ENCODE measurements at places on chromosomes 7 and 10.

- no peak for DNase-seq
Measured at GRCh38 chr7:87231258-87231657, 11.7 kb upstream of the TMEM243 start.

- no peak for DNase-seq
Measured at GRCh38 chr10:83934062-83934461, 205.2 kb upstream of the GHITM start.

DNA sequence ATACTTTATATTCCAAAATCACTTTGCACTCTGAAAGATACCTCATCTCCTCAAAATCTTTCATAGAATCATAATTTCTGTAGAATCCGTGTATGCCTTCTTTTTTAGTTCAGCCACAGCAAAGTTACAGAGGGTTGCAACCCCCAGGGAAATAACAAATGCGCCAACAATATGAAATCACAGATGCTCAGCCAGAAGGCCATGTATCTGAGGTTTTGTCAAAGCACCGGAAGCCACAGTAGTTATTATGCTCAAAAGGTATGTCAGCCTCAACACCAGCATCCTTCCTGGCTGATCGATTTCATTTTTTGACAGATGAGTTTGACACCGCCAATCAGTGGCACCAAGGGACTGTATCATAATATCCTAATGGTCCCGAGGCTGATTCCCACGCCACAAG lies 204.1 kb downstream of the KCNMA1 start:
- no peak for DNase-seq

DNA sequence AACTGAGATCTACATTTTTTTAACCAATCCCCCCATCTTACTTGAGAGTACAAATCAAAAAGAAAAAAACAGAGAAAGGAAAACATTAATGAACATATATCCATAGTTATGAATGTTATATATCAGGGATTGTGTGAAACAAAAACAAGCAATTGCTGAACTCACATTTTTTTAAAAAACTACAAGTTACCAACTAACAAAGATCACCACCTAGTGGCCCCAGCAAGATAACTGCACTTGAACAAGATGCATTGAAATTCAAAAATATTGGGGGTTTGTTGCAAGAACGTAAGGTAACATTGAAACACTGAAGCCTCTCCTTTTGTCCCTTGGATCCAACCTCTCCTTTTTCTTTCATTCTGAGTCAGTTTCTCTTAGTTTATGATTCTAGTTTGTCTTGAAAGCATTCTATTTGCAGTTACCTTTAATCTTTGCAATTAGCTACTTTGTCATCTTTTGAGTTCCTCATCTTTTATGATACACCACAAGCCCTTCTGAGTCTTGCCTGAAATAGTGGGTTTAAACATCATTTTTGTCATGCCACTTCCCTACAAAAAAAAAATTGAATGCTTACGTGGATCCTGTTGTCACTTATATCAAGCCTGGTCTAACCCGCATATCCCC lies 87.3 kb upstream of the TES start:
- DNase-seq: peak; percentile 38

DNA sequence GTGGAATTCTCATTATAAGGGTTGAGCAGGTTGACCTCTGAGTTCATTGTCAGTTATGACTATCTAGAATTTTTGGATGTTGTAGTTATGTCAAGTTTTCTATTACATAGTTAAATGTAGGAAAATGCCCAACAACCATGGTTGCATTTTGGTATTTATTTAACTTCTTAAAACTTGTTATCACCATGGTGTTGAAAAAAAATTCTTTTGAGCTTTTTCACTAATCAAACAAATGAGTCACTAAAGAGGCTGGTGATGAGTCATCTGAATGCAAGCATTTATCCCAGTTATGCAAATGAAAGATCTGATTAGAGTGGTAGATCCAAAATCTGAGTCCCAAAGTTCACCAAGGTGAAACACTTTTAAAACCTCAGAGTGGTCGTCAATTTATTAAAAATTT lies 624.7 kb upstream of the IGFBP3 start:
- peak; percentile 21 for DNase-seq

GRCh38 chr7:38893061-38893460 lies 15.9 kb downstream of the VPS41 start:
- DNase-seq: no peak

DNA sequence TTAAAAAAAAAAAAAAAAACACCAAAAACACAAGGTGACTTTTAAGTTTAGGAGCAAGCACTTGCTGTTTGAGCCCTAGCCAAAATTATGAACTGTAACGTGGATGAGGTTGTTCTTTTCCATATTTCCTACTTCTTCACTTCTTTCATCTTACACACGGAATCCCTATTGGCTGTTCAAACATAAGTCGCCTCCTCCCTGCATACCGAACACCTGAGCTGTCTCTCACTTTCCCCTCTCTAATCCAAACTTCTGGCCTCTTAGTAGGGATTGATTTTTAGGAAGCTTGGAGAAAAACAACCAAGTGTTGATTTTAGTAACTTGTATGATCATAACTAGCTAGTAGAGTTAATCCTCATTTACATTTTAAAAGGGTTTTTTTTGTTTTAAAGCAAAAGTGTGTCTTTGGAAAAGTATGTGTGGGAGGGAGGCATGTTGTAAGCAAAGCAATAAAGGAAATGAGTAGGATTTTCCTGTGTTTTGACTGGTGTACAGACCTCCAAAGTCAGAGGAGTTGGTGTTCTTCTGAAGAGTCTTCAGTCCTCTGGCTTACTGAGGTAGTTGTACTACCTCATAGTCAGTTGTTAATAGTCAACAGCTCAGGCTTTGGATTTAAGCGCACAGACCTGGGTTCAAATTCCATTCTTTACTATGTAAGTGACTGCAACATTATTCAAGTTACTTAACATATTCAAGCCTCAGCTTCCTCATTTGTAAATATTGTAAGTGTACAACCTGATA lies 39.3 kb downstream of the RABGEF1 start:
- no peak for DNase-seq

DNA sequence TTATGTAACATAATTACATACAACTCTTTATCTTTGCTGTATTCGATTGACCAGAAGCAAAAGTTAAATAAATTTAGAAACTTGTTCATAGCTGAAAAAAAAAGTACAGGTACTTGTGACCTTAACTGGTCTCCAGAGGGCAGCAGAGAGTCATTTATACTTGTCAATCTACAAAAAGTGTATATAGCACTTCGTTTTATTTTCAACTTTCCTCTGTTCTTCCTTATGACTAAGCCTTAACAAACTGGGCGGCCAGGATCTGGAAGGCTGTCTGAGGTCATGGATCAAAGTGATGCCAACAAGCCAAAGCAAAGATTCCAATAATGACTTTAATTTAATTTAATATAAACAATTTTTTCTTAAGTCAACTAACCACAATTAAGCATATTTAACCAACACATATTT lies 29.8 kb downstream of the C10orf67 start:
- peak; percentile 71 for DNase-seq

DNA sequence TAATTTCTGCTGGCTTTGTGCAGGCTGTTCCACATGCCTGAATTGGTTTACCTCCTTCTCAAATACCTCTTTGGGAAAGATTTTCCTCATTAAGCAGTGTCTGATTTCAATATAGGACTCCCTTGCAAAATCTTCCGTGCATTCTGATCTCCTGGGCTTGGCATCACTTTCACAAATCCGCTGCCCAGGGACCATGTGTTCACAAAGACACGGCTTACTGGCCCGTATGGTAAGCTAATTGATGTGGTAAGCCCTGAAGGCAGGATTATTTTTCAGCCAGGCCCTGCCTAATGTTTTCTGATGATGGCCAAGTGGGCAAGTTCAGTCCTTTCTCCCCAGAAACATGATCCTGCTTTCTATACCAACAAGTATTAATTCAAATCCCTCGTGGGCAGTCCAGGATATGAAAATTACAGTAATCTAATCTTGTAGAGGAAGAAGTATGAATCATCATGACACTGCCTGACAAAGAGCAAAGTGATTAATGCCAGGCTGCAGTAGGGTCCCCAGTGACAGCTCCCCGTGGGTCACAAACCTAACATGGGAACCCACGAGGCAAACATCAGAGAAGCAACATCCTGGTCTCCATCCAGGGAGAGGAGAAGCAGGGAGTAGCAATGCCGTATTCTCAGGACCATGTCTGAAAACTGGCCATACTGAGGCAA lies 11.6 kb upstream of the SVIL start:
- DNase-seq: no peak

DNA sequence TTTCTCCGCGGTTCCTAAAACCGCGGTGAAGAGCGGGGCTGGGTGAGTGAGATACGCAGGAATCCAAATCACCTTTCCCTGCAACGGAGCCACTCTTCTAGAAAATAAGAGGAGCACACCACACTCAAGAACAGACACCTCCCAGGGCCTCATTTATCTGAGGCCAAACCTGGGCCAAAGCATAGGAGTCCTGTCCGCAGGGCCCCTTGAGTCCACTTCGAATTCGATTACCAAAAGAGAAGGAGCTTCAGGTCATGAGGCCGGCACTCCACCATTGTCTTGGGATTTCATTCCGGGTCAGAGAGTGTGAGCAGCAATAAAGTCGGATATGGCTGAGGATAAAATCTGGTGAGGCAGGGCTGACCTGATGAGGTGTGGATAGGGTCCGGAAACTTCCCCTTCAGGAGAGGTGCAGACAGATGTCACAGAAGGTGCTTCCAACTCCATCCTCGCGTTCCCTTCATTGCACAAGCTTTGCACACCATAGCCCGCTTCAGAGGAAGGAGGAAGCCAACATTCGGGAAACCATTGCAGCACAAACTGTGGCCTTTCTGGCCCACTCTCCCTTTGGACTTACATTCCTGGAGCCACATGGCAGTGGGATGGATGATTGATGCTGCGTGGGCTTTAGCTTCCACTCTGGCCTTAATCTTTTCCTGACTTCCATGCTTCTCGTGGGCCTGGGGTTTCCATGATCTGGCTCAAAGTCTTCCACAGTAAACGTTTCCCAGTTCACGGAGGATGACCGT lies 27.2 kb upstream of the ZNF273 start:
- DNase-seq: no peak

GRCh38 chr10:119441151-119441821 lies 101.2 kb downstream of the RGS10 start:
- peak; percentile 43 for DNase-seq

DNA sequence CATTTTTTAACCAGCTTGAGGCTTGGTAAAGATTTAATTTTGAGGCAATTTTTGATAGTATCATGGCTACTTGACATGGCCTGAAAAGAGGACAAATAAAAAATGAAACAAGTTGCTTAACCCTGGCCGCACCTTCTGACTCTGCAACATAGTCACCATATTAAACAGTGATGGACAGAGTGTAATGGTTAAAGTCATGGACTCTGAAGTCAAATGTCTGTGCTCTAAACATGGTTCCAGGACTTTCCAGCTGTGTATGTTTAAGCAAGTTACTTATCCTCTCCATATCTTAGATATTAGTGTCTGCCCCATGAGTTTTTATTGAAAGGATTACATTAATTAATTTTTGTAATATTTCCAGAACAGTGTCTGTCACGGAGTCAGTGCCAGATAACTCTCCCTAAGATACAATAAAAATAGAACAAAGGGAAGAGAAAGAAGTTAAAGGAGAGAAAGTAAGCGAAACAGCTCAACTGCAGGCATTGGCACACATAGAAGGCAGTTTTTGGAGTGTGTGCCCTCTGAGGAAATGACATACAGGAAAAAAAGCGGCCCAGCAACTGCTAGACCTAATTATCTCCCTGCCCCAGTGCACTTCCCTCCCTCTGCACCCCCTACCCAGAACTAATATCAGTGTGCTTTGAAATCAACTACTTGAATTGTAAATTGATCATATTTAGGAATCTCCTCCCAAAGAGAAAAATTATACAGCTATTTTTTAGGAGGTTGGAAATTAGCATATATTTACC lies 65.3 kb downstream of the MACC1 start:
- no peak for DNase-seq

- no peak for DNase-seq
Measured at GRCh38 chr10:1212571-1213141, 156.5 kb downstream of the WDR37 start.

DNA sequence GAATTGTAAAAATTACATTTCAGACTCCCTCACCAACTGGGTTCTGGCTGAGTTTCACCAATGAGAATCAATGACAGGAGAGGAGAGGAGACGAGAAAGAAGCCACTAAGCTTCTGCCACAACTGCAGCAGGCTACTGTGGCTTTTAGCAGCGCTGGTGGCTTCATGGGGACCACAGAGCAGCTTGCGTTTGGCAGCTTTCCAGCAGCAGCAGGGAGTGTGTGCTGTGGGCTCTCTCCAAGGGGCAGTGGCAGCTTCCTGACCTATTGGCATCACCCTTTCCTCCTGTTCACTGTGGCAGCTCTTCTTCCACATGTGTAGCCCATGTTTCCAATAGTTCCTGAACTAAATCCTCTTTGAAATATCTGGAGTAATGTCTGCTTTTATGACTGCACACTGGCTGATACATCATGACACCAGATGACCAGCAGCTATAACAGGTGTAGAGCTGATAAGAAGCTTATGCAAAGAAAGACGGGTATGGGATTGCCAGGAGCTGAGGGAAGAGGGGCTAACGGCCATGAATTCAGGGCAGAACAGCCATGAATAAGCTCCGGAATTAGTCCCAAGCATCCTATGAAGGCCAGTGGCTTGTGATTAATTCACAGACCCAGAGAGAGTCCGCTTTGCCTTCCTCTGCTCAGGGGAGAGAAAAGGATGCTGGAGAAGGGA lies 46.8 kb downstream of the KCNH2 start:
- DNase-seq: no peak

- no peak for DNase-seq
Measured at GRCh38 chr10:109784236-109784635, 139.1 kb downstream of the XPNPEP1 start.

DNA sequence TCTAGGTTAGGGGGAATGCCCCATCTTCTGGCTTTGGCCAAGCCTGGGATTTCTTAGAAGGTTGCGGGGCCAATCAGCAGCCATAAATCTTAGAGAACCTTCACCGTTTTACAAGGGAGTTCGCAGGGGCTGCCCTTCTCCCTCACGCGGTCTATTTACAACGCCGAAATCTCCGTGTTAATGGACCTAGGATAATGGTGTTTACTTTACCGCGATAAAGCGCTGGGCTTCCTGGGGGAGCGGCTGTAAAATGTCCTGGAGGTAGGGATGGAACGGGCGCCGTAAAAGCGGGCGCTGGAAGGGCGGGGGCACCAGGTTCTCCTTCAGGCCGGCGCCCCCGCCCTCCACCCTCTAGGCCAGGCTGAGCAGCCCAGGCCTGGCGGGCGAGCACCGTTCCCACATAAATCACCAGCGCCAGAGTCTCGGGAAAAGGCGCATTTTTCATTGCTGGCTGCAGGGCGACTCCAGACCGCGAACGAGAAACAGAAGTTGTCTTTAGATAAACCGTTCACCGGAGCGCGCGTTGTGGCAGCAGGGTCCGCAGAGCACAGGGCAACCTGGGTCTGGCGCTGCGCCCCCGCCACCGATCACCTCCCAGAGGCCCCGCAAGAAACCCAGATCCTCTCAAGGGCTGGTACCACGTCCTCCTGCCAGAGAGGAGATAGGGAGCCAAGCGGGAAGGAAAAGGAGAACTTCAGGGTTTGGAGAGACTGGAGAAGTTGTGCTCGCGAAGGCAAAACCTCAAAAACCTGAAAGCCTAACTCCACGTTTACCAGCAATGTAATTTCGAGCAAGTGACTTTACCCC lies 12.5 kb upstream of the NKX2-3 start:
- no peak for DNase-seq

- DNase-seq: no peak
Measured at GRCh38 chr10:105192861-105193260, 551.8 kb downstream of the SORCS3 start.

All from AG04450 (cell line).